RPMI8226 (cell line): ENCODE measurements at places on chromosomes 7 and 10.
A peak's percentile ranks its signal among the peaks of the same experiment; 100 is the strongest.

GRCh38 chr7:135361788-135362187 lies 128.2 kb downstream of the STRA8 start:
- DNase-seq: no peak

- peak; percentile 74 for DNase-seq
Measured at GRCh38 chr7:92815412-92815811, 21.0 kb downstream of the CDK6 start.

GRCh38 chr10:122239578-122240257 lies 31.4 kb upstream of the BTBD16 start:
- DNase-seq: no peak

DNA sequence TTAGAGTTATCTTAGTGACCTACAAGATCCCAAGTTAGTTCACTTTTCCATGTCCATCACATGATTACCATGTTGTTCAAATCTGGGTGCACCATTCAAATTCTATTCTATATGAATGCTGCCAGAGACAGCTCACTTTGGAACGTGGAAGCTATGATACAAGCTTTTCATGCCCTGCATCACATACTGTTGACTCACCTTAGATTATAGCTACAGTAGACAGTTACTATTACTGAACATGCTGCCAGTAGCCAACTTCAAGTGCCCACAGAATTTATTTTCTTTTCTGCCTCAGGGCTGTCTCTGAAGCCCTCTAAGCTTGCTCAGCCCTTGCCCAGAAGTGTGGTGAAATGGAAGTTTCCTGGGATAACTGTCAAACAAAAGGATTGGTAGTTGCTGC lies 231.1 kb downstream of the GPR158 start:
- DNase-seq: no peak

DNA sequence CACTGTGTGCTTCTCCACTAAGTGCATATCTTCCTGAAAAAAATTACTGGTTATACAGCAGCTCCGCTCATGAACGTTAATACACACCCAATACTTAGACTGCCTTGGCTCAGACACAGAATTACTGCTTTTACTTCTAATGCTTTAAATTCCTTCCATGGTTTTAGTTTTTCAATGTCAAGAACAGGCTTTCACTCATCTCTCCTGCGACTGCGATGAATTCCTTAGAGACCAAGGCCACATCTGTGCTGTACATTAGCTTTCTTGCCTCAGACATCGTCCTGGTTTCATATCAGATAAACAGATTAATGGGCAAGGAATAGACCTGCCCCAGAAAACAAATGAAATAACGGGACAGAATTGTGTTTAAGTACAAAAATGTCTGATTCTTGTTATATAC lies 120.2 kb downstream of the CYP26A1 start:
- DNase-seq: no peak

DNA sequence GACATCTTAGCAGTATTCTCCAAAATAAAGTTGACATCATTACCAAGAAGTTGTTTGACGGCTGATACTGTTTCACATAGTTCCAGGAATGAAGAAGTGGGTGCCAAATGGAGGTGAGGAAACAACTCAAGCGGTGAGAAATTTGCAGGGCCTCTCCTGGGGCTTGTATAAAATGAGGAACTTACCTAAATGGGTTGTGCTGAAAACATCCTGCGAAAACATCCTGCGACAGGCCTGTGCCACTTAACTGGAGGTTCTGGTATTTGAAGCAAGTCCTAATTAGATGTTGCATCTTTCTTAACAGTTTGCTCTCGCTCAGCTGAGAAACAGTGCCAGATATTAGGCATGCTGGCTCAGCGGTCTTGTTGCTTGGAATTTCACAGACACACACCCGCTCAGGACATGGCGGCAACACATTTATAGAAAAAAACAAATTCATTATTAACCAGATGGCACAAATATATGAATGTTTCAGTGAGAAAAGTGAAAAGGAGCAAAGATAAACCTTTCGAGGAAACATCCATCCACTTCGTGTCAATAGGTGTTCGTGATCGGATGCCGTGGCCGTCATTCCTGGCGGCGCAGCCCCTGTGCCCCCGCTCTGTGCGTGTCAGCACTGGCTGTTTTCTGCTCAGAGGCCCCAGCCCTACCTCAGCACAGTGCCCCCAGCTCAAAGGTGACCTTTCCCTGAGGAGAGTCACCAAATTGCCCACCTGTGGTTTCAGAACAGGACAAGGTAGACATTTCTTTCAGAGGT lies 48.1 kb downstream of the CDC123 start:
- no peak for DNase-seq
